Spinal cord (tissue), 10 donors: ENCODE measurements at places on chromosomes 13 and 19. TPM values are rescaled to one million over a fixed set of nuclear protein-coding genes. Genes with fewer than 3 reads are reported as not detected.

The OR7A5 gene
- 0.11 TPM for polyA plus RNA-seq

DNA sequence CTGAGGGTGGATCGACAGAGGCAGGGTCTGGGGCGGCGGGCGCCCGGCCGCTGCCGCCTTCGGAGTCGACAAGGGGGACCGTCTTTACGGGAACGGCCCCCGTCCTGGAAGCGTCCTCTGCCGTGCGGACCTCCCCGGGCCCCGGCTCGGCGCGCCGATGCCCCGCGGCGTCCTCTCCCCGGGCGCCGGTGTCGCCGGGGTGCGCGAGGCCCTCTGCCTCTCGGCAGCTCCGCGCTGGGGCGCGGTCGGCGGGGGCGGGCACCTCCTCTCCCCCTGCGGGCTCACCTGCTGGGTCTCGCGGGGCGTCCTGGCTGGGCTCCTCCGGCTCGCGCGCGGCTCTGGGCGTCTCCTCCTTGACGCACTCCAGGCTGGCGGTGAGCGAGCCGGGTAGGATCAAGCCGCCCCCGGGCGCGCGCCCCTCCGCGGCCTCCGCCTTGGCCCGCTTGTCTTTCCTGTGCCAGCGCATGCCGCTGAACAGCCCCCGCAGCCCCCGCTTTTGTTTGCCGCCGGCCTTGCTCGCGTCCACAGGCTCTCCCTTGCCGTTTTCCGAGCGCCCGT is 1.5 kb downstream of the AMER2 start:
- peak overlapping the region; percentile 84 for H3K27ac ChIP-seq
- H3K4me3 ChIP-seq, result peak overlapping the region; percentile 62
- peaks cover 17% of the 10 kb centered on the region for H3K4me1 ChIP-seq

DNA sequence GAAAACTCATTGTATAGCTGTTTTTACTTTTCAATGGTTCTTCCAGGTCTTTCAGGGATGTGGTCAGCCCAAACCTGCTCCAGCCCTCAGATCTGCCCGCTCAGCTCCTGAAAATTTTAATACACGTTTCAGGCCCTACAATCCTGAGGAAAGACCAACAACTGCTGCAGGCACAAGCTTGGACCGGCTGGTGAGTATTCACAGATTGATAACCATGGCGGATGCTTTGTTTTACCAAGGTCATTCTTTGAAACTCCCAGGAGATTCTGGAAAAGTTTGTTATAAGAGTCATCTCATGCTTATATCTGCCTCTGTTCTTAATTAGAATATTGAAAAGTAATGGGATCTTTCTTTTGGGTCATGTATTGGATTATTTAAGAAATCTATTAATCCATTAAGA is 173.5 kb downstream of the DCT start:
- H3K27me3 ChIP-seq, result no peaks in the 10 kb centered on the region
- H3K4me1 ChIP-seq, result no peaks in the 10 kb centered on the region
- no peak overlapping the region for H3K27ac ChIP-seq
- no peak overlapping the region for H3K4me3 ChIP-seq
- DNase-seq, result no peak

The FBXO27 gene
- polyA plus RNA-seq, result 39.1 TPM

- no peaks in the 10 kb centered on the region for H3K36me3 ChIP-seq
- H3K27ac ChIP-seq, result no peak overlapping the region
- no peaks in the 10 kb centered on the region for H3K27me3 ChIP-seq
- H3K4me3 ChIP-seq, result no peak overlapping the region
- no peak for DNase-seq
- H3K4me1 ChIP-seq, result no peaks in the 10 kb centered on the region
Observed at GRCh38 chr13:102441085-102441484, 39.2 kb upstream of the FGF14 start.

The DAND5 gene
- polyA plus RNA-seq, result 0.49 TPM

GRCh38 chr19:9836021-9836420 is 903 bp downstream of the PIN1 start:
- peak overlapping the region; percentile 65 for H3K4me3 ChIP-seq
- H3K4me1 ChIP-seq, result peaks cover 14% of the 10 kb centered on the region

The PLVAP gene
- 12.0 TPM for polyA plus RNA-seq

DNA sequence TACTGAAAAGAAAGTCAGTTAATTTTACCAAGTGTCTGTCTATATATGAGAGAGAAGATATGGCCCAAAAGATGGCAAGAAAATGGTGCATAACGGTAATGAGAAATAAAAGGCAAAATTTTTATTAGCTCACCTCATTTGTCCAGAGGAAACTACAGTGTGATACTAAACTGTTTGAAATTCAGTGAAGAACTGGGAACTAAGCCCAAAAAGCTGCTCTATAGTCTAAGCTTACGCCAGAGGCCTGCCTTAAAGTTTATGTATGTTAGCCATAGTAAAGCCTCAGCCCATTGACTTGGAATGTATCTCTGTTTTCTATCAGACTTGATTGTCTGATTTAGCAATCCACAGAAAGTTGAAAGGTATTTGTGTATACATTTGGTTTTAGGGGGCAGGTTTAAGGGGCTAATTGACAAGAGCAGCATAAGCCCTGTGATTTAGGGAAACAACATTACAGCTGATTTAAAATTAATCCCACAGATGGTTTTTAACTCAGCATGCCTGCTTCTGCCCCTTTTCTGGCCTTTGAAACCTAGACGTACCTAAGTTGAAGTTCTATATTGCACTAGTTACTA is 91.0 kb upstream of the MAB21L1 start:
- H3K4me1 ChIP-seq, result no peaks in the 10 kb centered on the region
- no peak overlapping the region for H3K4me3 ChIP-seq
- no peaks in the 10 kb centered on the region for H3K36me3 ChIP-seq
- H3K27me3 ChIP-seq, result no peaks in the 10 kb centered on the region
- DNase-seq, result no peak

- H3K36me3 ChIP-seq, result no peaks in the 10 kb centered on the region
- no peak overlapping the region for H3K4me3 ChIP-seq
- no peak overlapping the region for H3K27ac ChIP-seq
- H3K4me1 ChIP-seq, result no peaks in the 10 kb centered on the region
- no peak for DNase-seq
Observed at GRCh38 chr13:73625562-73626339, 508.5 kb downstream of the KLF12 start.

The TSHZ3 gene
- polyA plus RNA-seq, result 38.7 TPM

The GNG7 gene
- polyA plus RNA-seq, result 60.4 TPM

The RUBCNL gene
- 6.7 TPM for polyA plus RNA-seq

DNA sequence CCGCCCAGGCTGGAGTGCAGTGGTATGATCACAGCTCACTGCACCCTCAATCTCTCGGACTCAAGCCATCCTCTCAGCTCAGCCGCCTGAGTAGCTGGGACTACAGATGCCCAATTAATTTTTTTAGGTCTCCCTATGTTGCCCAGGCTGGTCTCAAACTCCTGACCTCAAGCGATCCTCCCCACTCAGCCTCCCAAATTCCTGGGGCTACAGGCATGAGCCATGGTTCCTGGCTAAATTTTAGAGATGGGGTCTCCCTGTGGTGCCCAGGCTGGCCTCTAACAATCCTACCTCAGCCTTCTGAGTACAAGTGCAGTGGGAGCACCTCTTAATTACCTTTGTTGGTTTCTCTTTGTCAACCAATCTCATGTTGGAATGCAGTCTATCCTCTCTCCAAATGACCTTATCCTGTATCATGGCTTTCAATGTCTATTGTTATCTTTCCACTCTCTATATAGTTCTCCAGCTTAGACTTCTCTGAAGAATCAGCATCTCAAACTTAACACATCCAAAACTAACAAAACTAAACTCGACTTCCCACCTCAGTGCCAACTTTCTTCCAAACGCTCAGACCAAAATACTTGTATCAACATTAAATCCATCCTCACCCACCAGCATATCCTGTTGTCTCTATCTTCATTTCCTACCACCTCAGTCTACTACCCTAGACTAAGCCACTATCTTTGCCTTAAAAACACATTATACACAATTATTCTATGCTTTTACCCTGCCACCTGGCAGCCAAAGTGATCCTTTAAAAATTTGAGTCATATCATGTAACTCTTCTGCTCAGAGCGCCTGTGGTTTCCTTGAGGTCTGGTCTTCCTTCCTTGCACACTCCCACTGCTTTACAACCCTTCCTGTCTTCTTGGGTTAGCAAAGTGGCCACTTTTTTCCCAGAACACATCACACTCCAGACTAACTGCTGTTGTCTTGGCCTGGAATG is 6.7 kb downstream of the TPT1 start:
- no peak overlapping the region for H3K27ac ChIP-seq
- H3K4me1 ChIP-seq, result peaks cover 3% of the 10 kb centered on the region
- no peak overlapping the region for H3K4me3 ChIP-seq
- no peaks in the 10 kb centered on the region for H3K27me3 ChIP-seq

- H3K4me1 ChIP-seq, result peaks cover 3% of the 10 kb centered on the region
- H3K4me3 ChIP-seq, result no peak overlapping the region
- no peaks in the 10 kb centered on the region for H3K27me3 ChIP-seq
- H3K27ac ChIP-seq, result no peak overlapping the region
- H3K36me3 ChIP-seq, result peaks cover 86% of the 10 kb centered on the region
- no peak for DNase-seq
Observed at GRCh38 chr19:38194061-38194701, 29.8 kb downstream of the DPF1 start.

GRCh38 chr19:41219924-41220567 is 1.0 kb downstream of the AXL start:
- H3K27ac ChIP-seq, result peak overlapping the region; percentile 72
- peaks cover 14% of the 10 kb centered on the region for H3K36me3 ChIP-seq
- H3K4me1 ChIP-seq, result peaks cover 41% of the 10 kb centered on the region
- no peak for DNase-seq
- H3K4me3 ChIP-seq, result peak overlapping the region; percentile 71
- peaks cover 5% of the 10 kb centered on the region for H3K27me3 ChIP-seq

DNA sequence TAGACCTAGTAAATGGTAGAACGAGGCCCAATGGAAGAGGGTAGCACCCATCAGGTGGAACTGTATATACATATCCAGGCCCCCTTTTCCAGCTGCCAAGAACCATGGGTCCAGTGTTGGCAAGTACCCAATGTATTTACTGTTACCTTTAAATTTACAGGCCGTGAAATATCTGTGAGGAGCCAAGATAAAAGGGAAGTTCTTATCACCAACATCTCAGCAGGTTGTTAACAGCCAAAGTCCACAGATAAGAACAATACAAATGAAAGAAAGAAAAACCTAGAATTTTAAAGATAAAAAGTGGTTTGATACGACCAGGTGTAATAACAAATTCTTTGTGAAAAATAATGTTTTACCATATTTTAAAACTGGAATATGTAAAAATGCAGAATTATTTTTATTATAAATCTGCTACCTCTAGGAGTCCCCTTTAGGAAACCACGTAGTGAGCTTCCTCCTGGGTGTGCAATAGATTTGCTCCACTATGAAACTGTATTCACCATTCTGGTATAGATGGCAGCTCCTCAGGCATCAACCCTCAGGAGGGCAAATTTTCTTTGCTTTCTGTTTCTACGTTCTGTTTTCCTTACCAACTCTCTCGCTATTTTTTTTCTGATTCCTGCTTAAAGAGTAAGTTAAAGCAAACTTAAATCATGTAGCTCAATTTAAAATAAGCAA is 292.2 kb upstream of the SLC10A2 start:
- no peaks in the 10 kb centered on the region for H3K4me1 ChIP-seq
- no peak for DNase-seq
- no peaks in the 10 kb centered on the region for H3K36me3 ChIP-seq
- H3K27me3 ChIP-seq, result no peaks in the 10 kb centered on the region
- H3K4me3 ChIP-seq, result no peak overlapping the region

DNA sequence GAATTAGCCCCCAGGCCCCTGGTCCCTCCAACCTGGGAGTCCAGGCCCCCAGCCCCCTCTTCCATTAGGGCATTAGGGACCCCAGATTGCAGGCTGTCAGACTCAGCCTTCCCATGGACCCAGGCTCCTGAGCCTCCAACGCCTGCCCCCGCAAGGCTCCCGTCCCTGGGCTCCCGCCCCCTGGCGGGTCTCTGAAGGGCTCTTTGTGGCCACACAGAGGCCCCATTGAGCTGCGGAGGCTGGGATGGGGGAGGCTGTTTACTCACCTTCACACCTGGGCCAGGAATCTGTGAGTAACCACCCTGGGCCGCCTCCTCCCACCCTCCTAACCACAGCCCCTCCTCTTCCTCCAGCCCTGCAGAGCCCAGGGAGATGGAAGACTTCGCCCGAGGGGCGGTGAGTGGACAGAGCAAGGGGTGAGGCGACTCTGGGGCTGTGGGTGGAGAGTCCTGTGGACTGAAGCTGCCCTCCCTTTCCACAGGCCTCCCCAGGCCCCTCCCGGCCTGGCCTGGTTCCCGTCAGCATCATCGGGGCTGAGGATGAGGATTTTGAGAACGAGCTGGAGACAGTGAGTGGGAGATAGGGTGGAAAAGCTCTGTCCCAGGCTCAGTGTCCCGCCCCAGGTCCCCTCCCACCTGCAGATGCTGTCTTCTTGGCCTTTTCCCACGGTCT is 4.9 kb downstream of the ARHGEF1 start:
- H3K27me3 ChIP-seq, result peaks cover 5% of the 10 kb centered on the region
- H3K4me1 ChIP-seq, result peaks cover 35% of the 10 kb centered on the region
- no peak for DNase-seq
- H3K27ac ChIP-seq, result no peak overlapping the region
- H3K4me3 ChIP-seq, result no peak overlapping the region

The ZNF611 gene
- 20.2 TPM for polyA plus RNA-seq

DNA sequence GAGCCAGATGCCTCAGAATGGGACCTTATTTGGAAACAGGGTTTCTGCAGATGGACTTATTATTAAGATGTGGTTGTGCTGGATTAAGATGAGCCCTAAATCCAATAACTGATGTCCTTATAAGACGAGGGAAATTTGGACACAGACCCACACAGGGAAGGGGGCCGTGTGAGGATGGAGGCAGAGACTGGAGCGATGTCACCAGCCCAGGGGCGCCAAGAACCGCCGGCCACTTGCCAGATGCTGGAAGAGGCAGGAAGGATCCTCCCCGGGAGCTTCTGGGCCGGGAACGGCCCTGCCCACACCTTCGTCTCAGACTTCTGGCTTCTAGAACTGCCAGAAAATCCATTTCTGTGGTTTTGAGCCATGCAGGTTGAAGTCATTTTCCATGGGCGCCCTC is 26.6 kb downstream of the GNG7 start:
- H3K4me3 ChIP-seq, result no peak overlapping the region
- DNase-seq, result no peak
- peaks cover 4% of the 10 kb centered on the region for H3K4me1 ChIP-seq
- H3K27ac ChIP-seq, result no peak overlapping the region

GRCh38 chr13:42101821-42102585 is 53.6 kb downstream of the DGKH start:
- no peak overlapping the region for H3K4me3 ChIP-seq
- no peak overlapping the region for H3K27ac ChIP-seq
- peaks cover 4% of the 10 kb centered on the region for H3K4me1 ChIP-seq
- no peaks in the 10 kb centered on the region for H3K27me3 ChIP-seq
- no peaks in the 10 kb centered on the region for H3K36me3 ChIP-seq
- DNase-seq, result no peak
